ENCODE measurements at places on chromosomes 1 and 21.

DNA sequence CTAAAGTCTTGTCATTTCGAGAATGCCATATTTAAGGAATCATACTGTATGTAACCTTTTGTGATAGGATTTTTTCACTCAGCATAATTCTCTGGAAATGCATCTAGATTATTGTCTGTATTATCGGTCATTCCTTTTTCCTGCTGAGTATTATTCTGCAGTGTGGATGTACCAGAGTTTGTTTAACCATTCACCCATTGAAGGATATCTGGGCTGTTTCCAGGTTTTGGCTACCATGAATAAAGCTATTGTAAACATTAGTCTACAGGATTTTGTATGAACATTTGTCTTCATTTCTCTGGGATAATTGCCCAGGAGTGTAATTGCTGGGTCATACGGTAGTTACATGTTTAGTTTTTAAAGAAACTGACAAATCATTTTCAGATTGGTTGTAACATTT is 61.8 kb downstream of the ATP1A1 start:
- DNase-seq = no peak

DNA sequence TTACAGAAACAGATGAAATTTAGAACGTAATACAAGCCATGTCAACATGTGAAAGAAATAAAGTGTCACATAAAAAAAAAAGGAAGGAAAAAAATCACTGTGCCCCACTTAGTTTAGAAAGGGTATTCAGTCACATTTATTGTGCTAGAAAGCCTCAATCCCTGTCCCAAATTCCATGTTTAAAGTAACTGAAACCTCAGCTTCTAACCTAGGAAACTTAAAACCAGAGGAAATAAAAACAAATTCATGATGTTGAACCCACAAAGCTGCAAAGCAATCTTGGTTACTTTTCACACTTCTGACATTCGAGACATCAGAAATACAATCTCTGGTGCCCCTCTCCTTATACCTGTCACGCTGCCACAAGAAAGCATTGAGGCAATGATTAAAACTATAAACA is 101.8 kb downstream of the NBPF12 start:
- DNase-seq = no peak

- no peak for DNase-seq
These were observed 24.1 kb downstream of the CHI3L2 start for GRCh38 chr1:111251570-111251969.

DNA sequence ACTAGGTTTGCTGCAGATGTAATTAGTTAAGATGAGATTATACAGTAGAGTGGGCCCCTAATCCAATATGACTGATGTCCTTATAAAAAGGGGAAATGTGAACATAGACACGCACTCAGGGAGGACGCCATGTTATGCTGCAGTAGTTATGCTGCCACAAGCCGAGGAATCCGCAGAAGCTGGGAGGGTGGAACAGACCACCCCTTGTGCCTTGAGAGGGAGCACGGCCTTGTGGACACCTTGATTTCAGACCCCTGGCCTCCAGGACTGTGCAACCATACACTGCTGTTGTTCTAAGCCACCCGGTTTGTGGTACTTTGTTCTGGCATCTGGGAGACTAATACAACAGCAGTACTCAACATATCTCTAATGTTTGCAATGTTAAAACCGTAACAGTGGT is 57.9 kb upstream of the HIVEP3 start:
- no peak for DNase-seq

GRCh38 chr1:3229081-3229725 is 160.2 kb downstream of the PRDM16 start:
- DNase-seq = no peak

DNA sequence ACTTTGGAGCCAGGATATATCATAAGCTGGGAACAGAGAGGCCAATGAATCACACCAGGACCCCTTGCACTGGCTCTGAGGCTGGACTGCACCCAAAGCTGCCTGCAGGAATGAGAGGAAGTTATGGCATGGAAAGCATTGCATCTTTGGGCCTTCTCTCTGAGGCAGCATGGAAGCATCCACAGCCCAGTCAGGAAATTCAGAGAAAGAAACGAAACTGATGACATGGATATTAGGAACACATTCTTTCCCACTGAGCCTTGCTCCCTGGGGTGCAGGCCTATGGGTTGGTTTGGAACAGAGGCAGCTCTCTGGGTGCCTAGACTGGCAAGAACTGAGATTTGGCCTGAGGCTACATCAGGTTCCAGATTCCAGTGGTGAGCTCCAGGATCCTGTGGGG is 98.6 kb downstream of the NGF start:
- no peak for DNase-seq

DNA sequence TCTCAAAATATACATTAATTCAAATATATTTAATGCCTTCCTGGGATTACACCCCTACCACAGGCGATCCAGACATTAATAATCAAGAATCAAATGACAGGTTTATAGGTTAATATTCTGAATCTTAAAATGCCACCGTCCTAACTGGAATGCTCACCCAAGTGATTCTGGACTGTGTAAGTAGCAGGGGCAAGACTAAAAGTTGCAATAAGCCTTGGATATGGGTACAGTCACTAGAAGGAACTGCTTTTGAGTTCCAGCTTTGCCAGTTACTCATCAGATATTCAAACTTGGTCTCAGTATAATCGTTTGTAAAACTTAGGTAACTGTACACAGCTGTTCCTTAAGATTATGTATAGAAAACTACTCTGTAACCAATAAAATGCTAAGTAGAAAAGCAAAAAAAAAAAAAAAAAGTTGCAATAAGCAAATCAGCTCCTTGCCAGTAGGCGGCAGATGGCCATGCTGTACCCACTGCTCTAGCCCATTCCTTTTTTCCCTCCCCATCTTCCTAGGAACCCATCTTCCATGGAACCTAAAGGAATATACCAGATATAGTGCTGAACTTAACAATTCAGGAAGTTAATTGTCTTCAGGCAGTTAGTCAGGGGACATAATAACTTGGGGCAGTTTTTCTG is 10.5 kb downstream of the RO60 start:
- DNase-seq = no peak

- no peak for DNase-seq
These were observed 7.2 kb upstream of the ETS2 start for GRCh38 chr21:38798481-38798882.

GRCh38 chr1:119882132-119883049 is 13.9 kb downstream of the ADAM30 start:
- DNase-seq = no peak

- no peak for DNase-seq
These were observed 10.4 kb downstream of the DLGAP3 start for GRCh38 chr1:34918977-34919561.

DNA sequence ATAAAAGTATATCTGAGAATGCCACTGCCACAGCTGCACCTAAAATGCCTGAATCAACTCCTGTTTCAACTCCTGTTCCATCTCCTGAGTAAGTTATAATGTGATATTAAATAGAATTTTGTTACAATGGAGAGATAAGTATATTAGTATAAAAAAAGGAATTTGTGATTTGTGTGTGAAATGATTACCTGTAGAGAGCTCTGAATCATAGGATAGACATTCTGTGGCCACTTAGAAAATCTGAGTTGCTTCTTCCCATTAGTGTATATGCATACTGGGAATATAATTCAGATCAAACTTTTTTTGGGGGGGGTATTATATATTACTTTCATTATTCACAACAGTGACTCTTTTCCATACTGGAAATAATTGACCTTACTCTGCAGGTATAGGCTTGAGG is 52.9 kb downstream of the SUCO start:
- DNase-seq = no peak

GRCh38 chr1:187310038-187310631 is 481.4 kb downstream of the PLA2G4A start:
- DNase-seq = no peak

GRCh38 chr21:17763288-17764037 is 55.7 kb downstream of the C21orf91 start:
- DNase-seq = no peak

GRCh38 chr1:171142416-171143385 is 42.4 kb upstream of the FMO2 start:
- DNase-seq = no peak

DNA sequence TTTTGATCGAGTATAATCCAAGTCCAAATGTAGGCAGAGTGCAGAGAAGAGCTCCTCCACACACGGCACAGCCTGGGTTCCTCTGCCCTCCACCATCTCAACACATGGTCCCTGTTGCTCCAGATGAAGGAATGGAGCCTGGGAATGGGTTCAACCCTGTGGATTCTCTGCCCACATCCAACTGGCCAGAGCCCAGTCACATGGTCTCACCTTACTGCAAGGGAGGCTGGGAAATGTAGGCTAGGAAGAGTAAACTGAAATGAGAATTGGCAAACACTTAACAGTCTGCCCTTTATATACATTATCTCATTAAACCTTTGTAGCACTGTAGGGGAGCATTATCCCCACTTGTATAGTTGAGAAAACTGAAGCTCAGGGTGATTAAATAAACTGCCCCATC is 60.1 kb upstream of the RAB4A start:
- DNase-seq = no peak

DNA sequence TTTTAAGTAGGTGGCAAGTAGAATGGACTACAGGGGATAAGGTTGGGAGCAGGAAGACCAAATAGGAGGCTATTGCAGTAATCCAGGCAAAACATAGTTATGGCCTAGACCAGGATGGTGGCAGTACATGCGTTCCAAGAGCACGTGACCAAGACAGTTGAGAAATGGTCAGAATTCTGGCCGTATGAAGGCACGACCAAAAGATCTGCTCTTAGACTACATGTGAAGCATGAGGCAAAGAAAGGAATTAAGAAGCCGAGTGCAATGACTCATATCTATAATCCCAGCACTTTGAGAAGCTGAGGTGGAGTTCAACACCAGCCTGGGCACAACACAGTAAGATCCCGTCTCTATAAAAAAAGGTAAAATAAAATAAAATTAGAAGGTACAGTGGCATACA is 71.3 kb downstream of the LUZP1 start:
- DNase-seq = no peak

DNA sequence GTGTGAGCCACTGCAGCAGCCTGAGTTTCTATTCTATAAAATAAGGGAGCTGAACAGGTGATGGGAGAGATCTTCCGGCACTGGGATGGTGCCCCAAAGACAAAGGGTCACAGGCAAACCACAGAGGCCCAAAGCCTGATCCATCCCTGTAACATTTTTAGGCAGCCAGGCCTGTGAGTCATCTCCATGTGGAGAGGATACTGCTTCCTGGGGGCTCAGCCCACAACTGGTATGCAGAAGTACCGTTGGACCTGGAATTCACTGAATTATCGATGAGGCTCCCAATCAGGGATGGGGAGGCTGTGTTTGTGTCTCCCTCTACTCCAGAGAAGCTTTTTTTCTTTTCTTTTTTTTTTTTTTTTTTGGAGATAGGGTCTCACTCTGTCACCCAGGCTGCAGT is 48.8 kb upstream of the WASF2 start:
- no peak for DNase-seq

DNA sequence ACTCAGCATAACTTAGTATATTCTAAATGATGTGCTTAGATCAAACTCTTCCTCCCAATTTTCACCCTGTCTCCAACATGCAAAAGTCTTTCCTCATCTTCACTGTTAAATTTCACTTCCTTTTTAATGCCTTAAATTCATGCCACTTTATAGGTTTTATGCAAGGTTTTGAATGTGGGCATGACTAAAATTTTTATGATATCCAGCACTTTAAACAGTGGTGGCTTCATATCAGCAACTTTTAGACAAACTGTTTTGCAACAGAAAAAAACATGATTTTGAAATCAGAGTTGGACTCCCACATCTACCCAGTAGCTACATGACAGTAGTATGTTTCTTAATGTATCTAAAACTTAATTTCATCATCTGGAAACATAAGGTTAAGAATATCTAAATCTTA is 84.7 kb upstream of the ZP4 start:
- DNase-seq = no peak

DNA sequence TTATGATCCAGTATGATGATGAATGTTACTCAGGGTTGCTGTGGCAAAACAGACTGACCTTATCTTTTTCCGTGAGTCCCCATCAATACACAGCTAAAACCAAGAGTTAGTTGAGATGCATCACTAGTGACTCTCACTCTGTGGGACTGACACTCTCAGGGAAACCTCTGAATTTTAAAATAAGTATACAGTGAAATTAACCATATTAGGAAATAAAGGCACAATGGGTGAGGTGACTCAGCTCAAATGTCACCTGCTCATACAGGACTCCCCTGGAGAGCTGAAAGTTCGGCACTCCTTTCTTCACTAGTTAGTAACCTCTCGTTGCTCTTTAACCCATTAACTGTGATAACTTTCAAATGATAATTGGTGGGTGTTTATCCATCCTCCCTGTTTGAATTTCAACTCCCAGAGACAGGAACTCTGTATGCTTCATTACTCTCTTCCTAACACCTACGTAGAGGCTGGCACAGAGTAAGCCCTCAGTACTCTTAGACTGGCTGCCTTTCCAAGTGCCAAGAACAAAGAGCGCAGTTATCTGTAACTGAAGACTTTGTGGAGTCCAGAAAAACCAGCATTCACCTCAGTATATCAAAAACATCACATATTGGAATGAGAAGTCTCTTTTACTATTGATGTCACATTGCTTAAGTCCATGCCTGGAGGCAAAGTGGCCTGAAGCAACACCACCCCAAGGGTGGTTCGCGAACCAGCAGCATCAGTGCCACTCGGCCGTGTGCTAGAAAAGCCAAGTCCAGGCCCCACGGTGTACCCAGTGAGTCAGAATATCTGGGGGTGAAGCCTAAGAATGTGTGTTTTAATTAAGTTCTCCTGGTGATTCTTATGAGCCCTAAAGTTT is 91.1 kb downstream of the NIBAN1 start:
- DNase-seq = no peak

GRCh38 chr1:98110674-98111073 is 189.8 kb upstream of the DPYD start:
- no peak for DNase-seq

DNA sequence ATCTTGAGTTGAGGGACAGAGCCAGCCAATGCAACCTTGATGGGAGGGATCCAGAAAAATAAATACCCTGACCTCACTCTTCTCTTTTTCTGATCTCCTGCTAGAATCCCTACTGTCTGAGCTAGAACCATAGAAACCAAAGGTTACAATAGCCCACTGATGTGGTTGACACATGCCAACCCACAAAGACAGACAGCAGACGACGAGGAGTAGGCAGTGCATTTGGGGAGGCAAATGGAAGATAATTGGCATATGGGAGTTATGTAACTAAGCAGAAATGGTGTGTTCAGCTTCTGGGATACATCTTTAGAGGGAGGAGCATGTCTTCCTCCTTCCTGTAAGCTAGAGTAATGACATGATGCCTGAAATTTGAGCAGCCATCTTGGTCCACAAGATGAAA is 171.7 kb upstream of the FGGY start:
- no peak for DNase-seq

- DNase-seq = no peak
These were observed 6.7 kb upstream of the FAM167B start for GRCh38 chr1:32240140-32240951.

- no peak for DNase-seq
These were observed 139.9 kb downstream of the ASTN1 start for GRCh38 chr1:177024623-177025022.

GRCh38 chr1:15945832-15946448 is 30.0 kb downstream of the ZBTB17 start:
- DNase-seq = no peak

DNA sequence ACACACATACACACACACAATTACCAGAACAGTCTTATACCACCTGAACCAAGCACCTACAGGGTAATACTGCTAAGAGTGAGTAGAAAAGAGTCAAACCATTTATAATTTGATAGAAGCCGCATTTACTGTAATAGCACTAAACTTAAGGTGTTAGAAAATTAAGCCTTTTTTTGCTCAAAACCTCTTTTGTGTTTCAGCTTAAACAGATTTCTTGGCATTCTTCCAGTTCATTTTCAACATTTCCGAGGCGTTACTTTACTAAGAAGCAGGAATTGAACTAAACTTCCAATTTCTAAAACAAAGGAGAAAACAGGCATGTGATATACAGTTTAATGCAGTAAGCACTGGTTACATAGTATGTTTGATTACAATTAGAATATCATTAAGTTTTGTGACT is 387.2 kb downstream of the NCAM2 start:
- DNase-seq = no peak
